ENCODE measurements at places on chromosomes 3 and 15. TPM values are rescaled to one million over a fixed set of nuclear protein-coding genes. Genes with fewer than 3 reads are reported as not detected.

SLC28A2 gene
- 0.01 TPM for polyA plus RNA-seq

ACP3 gene
- 0.05 TPM for polyA plus RNA-seq

- H3K4me1 ChIP-seq: peaks cover 48% of the 10 kb centered on the region
- no peak overlapping the region for H3K4me3 ChIP-seq
- H3K36me3 ChIP-seq: no peaks in the 10 kb centered on the region
- no peaks in the 10 kb centered on the region for H3K27me3 ChIP-seq
Observed at GRCh38 chr15:77502379-77503095, 81.8 kb downstream of the HMG20A start.

DNA sequence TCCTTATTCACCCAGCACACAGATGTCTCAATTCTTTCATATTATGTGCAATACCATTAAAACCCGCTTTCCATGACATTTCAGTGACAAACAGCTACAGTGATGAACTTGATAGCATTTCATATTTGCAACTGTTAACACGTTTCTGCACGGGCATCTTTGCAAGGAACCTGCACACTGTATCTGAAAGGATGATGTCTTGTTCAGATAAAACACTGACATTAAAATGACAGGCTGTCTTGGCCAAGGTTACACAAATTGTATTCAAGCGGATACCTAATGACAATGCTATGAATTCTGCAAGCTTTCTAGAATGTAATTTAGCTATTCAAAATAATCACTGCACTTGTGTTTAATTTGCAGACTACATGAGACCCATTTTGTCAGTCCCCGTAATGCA is 529.2 kb downstream of the FOXP1 start:
- H3K27ac ChIP-seq: no peak overlapping the region
- peaks cover 51% of the 10 kb centered on the region for H3K4me1 ChIP-seq
- H3K36me3 ChIP-seq: peaks cover 20% of the 10 kb centered on the region
- H3K27me3 ChIP-seq: no peaks in the 10 kb centered on the region

GRCh38 chr15:31563421-31563820 is 236.8 kb downstream of the KLF13 start:
- no peaks in the 10 kb centered on the region for H3K27me3 ChIP-seq
- H3K36me3 ChIP-seq: no peaks in the 10 kb centered on the region
- no peak overlapping the region for H3K27ac ChIP-seq
- no peaks in the 10 kb centered on the region for H3K4me1 ChIP-seq
- no peak overlapping the region for H3K4me3 ChIP-seq

GRCh38 chr3:136682740-136683312 is 69.4 kb downstream of the STAG1 start:
- H3K27me3 ChIP-seq: no peaks in the 10 kb centered on the region
- no peak overlapping the region for H3K27ac ChIP-seq
- peaks cover 12% of the 10 kb centered on the region for H3K4me1 ChIP-seq
- H3K36me3 ChIP-seq: no peaks in the 10 kb centered on the region
- no peak for DNase-seq

DNA sequence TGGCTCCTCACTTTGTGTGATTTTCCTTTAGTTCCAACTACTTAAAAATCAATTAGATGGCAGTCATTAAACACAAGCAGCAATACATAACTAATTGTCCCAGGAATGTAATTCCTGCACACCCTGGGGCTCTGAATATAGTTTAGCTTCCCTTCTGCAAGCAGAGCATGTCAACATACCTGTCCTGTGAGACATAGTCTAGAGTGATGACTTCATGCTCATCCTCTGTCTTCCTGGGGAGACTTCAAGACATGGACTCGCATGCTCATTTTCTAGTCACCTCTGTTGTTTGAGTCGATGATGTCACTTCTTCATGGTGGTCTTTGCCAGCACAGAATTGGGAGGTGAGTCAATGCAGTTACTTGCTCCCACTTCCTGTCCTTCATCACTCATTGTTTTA is 15.7 kb downstream of the C3orf52 start:
- no peaks in the 10 kb centered on the region for H3K36me3 ChIP-seq
- no peak overlapping the region for H3K27ac ChIP-seq
- no peaks in the 10 kb centered on the region for H3K4me1 ChIP-seq
- H3K4me3 ChIP-seq: no peak overlapping the region

Data from psoas muscle (tissue), 8 donors.